Putamen (tissue), 1 donor: ENCODE measurements at places on chromosomes 12 and 14.

DNA sequence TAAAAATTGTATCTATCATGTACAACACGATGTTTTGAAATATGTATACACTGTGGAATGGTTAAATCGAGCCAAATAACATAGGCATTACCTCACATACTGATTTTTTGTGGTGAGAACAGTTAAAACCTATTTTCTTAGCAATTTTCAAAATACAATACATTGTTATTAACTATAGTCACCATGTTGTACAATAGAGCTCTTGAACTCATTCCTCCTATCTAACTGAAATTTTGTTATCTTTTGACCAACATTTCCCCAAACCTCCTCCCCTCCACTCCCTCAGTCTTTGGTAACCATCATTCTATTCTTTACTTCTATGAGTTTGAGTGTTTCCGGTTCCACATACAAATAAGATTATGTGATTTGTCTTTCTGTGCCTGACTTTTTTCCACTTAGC, 6.8 kb upstream of the SLC38A2 start:
- no peak for DNase-seq

DNA sequence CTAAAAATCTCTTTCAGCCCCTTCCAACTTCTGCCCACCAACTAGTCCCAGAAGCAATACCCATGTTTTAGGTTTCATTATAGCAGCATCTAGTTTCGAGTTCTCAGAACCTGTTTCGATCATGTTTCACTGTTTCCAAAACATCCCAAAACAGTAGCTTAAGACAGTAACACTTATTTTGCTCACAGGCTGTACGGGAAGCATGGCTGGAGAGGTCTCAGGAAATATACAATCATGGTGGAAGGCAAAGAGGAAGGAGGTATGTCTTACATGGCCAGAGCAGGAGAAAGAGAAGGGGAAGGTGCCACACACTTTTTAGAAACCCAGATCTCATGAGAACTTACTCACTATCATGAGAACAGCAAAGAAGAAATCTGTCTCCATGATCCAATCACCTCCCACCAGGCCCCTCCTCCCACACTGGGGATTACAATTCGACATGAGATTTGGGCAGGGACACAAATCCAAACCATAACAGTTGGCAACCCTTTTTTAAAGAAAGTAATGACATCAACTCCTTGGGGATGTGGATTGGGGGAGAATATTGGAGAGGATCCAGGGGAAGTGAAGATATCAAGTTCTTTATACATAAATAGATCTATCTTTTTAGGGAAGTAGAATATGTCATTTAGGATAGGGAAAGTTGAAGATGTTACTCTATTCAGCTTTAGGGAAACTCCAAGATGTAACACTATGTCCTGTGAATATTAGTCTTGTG, 269.9 kb upstream of the PLEKHG7 start:
- DNase-seq: no peak

- DNase-seq: peak; percentile 73
These were observed 321.8 kb downstream of the SNAPC1 start for GRCh38 chr14:62084020-62084419.

- DNase-seq: no peak
These were observed 59.7 kb downstream of the AEBP2 start for GRCh38 chr12:19499030-19499429.

DNA sequence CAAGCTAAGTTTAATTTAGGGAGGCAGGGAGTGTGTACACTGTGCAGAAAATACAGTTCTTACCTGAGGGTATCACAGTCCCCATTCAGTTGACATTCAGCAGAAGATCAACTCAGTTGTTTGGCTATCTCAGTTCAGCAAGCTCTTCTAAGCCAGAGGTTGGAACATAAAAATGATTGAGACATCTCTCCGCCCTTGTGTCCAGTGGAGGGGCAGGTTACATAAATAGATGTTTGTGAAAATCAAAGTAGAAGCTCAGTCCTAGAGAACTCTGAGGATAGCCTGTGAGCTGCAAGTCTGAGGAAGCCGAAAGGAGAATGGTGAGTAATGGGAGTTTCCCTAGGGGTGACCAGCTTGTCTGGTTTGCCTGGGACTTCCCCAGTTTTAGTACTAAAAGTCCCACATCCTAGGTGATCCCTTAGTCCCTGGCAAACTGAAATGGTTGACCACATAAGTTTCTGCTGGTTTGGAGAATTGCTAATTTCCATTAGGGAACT, 251.4 kb upstream of the ATP2B1 start:
- no peak for DNase-seq

GRCh38 chr12:99914206-99914605, 70.5 kb downstream of the ANKS1B start:
- DNase-seq: no peak

- DNase-seq: no peak
These were observed 151.7 kb upstream of the GZMB start for GRCh38 chr14:24785698-24786097.

DNA sequence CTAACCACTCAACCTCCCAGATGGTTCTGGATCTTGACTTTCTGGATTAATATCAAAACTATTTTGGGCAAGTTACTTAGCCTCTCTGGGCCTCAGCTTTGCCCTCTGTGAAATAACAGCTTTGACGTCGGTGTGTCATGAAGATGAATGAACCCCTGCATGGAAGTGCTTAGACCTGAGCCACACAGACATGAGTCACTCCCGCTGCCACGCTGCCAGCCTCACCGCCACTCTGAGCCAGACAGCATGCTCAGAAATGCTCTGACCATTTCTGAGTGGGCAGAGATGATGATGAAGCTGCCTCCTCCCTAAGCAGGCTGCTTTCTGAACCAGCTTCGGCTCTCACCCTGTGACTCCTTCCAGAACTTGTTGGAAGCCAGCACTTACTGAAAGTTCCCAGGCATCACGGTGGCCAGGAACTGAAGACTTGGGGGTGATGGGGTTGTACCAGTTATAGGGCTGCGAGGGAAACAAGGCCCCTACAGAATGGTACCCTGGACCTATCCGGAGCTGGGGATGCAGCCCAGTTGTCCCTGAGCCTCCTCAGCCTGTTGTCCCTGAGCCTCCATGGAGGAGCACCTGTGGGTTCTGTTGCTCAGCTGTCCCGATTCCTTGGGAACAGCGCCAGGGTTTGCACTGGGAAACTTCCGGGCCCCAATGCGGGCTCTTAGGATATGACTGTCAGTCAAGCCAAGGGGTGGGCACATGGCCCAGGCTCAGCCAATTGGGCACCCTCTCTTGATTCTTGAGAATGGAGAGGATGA, 2.0 kb upstream of the CCDC197 start:
- no peak for DNase-seq

DNA sequence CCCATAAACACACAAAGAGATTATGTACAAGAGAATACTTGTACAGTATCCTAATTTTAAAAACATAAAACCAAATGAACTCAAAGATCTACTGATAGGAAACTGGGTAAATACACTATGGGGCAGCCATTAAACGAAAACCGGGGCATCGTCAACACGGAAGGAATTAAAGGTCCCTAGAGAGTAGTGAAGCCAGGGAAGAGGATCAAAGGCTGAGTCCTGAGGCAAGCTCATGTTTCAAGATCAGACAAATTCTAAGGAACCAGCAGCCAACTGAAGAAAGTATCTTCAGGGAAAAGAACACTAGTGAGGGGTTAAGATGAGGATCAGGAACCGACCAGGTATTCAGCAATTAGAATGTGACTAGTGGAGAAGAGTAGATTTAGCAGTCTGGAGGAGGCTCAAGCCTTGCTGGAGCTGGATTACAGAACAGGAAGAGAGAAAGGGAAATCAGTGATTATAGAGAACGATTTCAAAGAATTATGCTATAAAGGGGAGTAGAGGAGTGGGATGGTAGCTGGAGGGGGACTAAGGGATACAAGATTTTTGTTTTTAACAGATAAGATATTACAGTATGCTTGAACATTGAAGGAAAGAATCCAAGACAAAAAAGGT, 23.7 kb downstream of the SEL1L start:
- no peak for DNase-seq

GRCh38 chr12:955939-956338, 6.4 kb upstream of the RAD52 start:
- DNase-seq: no peak

DNA sequence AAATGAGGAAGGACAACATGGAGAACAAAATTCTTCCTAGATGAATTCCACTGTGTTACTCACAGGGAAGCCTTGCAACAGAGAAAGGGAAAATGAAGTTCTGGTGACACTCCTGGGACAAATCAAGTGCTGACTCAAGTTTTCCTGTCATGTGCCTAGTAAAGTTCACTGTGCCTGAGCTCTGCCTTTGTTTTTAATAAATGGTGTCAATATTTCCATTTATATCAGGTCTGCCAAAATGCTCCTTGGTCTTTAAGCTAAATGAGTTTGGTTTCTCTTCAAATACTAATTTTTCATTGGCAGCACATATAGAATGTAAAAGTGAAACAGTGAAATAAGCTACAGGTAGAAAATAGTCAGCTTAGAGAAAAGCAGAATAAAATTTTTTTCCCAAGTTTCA, 33.0 kb downstream of the HIGD1C start:
- no peak for DNase-seq

- no peak for DNase-seq
These were observed 183.8 kb downstream of the FOXA1 start for GRCh38 chr14:37411079-37411735.

DNA sequence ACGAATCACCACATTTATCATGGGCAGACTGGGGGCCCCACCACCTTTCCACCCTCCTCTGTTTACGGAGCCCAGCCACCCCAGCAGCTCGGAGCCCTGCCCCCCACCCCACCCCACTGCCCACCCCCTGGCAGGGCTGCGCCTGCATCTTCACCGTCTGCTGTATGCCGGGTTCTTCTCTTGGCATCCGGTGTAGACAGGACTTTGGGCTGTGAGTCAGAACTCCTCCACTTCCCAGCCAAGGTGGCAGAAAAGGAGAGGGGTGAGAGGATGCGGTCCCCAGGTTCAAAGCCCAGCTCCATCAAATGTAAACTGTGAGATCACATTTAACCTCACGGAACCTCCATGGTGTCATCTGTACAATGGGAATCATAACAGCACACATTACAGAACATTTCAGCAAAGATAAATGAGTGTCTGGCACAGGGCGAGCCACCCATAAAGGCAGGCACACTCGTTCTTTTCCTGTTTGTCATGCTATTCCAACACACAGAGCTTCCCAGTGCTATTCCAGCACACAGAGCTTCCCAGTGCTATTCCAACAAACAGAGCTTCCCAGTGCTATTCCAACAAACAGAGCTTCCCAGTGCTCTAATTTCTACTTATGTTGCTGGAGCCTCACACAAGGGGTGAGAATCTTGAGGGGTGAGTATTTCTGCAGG, 292.7 kb upstream of the RTL1 start:
- DNase-seq: no peak

GRCh38 chr12:76921100-76921471, 42.3 kb upstream of the CSRP2 start:
- DNase-seq: no peak

GRCh38 chr12:13864081-13864673, 117.2 kb downstream of the GRIN2B start:
- DNase-seq: peak; percentile 66

DNA sequence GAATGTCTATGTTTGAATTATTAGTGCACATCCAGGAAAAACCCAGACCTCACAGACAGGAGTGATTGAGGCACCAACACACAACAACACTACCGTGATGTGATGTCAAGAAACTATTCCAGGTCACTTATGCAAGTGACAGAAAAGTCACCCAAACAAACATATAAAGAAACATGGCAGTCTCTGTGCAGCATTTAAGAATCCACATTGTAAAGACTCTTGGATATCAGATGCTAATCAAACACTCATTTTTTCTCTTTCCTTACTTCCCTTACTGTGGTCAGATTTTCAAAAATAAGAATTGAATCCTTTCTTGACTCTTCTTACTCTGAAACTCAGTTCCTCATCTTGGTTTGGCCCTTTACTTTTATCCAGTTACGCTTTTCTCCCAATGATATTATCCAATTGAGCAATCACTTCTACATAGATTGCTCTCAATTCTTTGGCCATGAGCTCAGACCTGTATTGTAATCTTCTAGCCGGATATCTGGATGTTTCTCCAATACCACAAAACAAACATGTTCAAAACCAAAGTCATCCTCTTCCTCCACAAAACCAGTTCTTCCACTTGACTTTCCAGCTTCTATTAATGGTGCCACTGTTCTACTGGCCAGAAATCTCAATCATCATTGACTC, 115.4 kb downstream of the DUSP6 start:
- DNase-seq: no peak

- no peak for DNase-seq
These were observed 8.7 kb downstream of the DRAM1 start for GRCh38 chr12:101885912-101886561.

DNA sequence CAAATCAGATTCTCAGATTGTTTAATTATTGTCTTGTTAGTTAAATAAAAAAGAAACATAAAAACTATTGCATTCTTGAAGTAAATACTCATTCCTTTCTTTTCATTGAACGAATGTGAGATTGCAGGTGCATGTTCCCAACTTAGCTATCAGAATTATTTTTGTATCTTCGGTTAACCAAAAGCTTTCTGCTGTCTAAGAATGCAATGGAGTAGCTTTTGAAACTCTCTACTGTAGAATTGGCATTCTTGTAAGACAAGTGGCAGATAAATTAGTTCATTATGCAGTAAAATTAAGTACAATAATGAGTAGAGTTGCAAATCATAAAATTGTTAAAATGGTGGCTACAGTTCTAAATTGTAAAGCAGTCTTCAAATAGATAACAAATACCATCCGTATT, 298.1 kb downstream of the ACSS3 start:
- DNase-seq: no peak

DNA sequence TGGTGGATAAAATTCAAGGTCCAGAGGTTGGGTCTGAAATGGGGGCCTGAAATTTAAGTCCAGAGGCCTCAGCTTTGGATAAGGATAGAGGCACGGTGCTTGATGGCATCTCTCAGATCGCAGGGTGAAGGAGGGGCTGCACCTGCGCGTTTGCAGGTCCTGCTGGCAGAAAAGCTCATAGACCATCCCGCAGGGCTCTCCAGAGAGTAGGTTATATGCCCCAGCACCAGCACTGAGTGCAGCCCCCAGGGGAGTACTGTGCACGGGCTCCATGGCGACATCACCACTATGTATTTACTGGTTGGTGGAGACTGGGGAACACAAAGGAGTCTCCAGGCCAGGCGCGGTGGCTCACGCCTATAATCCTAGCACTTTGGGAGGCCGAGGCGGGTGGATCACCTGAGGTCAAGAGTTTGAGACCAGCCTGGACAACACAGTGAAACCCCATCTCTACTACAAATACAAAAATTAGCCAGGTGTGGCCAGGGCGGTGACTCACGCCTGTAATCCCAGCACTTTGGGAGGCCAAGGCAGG, 4.3 kb upstream of the CD63 start:
- DNase-seq: no peak

DNA sequence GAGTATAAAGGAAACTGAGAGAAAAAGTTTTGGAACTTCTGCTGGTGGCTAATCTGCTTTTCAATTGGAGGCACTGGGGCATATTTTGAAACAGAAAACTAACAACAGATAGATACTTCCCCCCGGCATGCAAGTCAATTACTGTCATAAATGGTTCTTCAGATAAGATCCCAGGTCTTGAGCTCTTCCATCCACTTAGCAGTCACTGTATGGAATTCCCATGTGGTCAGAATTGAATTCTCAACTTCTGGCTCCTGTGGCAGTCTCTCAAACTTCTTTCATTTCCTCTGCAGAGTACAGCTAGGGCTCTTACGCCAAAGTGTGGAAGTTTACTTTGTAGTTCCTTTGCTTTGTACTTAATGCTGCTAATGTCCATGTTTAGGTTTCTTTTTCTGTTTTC, 452.2 kb downstream of the IPO8 start:
- DNase-seq: no peak
